ENCODE measurements at places on chromosomes 12 and 14. TPM values are rescaled to one million over a fixed set of nuclear protein-coding genes. Genes with fewer than 3 reads are reported as not detected.

SPIC gene
- not detected for total RNA-seq

SERPINA10 gene
- total RNA-seq, result 0.17 TPM

KRAS gene
- total RNA-seq, result 15.1 TPM

NTF3 gene
- 0.50 TPM for total RNA-seq

SEC23A gene
- total RNA-seq, result 516 TPM

GYS2 gene
- not detected for total RNA-seq

TMEM132C gene
- total RNA-seq, result not detected

PMCH gene
- total RNA-seq, result not detected

KCNMB4 gene
- 0.44 TPM for total RNA-seq

STAC3 gene
- total RNA-seq, result not detected

PSMA6 gene
- 186 TPM for total RNA-seq

DHRS2 gene
- not detected for total RNA-seq

TEX22 gene
- 0.44 TPM for total RNA-seq

GPR65 gene
- under 0.01 TPM for total RNA-seq

VRTN gene
- not detected for total RNA-seq

MGAT4C gene
- total RNA-seq, result not detected

BTBD6 gene
- total RNA-seq, result 57.5 TPM

PAH gene
- not detected for total RNA-seq

B4GALNT1 gene
- 1.3 TPM for total RNA-seq

MIP gene
- total RNA-seq, result not detected

COCH gene
- 0.33 TPM for total RNA-seq

GPX2 gene
- not detected for total RNA-seq

LALBA gene
- not detected for total RNA-seq

CLEC6A gene
- not detected for total RNA-seq
